ENCODE measurements at places on chromosomes 3 and 15.

GRCh38 chr15:66285533-66286280 lies 7.7 kb upstream of the DIS3L start:
- no peak for DNase-seq

GRCh38 chr3:9704347-9705322 lies 1.0 kb downstream of the CPNE9 start:
- no peak for DNase-seq

DNA sequence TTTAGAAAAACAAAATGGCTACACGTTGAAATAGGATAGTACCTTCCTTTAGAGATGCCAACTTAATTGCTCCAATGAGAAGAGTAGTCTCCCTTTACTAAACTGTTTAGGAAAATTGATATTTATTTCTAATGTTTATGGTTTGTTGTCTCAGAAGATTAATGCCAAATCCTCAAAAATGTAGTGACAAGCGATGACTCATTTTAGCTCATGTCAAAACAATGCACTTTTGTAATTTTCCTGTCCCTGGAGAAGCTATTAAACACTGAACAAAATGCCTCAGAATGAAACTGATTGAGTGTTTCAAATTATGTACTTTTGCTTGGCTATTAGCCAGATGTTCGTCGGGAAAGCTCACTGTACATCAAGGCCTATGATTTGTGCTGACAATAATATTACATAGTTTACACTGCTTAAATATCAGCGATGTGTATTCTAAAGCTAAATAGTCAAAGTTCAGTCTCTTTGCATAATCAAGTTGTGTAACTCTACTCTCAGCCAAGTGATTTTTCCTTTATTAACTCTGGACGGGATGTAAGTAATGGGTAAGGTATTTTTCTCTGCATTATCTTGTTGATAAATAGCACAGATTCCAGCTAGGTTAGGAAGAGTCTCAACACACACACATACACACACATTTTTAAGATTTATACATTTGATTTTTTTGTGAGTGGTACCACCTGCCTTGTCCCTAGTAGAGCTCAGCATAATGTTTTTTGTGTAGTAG lies 83.7 kb downstream of the CMSS1 start:
- DNase-seq: no peak

GRCh38 chr15:43144512-43144911 lies 11.1 kb downstream of the TMEM62 start:
- no peak for DNase-seq

GRCh38 chr15:24146251-24146650 lies 459.1 kb upstream of the NDN start:
- no peak for DNase-seq

DNA sequence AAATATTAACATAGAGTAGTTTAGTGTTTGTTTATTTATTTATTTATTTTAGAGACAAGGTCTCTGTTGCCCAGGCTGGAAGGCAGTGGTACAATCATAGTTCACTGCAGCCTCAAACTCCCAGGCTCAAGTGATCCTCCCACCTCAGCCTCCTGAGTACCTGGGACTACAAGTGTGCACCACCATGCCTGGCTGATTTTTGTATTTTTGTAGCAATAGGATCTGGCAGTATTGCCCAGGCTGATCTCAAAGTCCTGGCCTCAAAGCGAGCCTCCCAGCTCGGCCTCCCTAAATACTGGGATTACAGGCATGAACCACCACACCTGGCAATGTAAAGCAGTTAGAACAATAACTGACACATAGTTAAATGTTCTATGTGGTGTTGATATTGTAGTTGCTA lies 4.4 kb upstream of the ZNF148 start:
- no peak for DNase-seq

GRCh38 chr3:113212150-113212843 lies 940 bp downstream of the BOC start:
- DNase-seq: no peak

- no peak for DNase-seq
Measured at GRCh38 chr15:96066126-96066525, 264.4 kb upstream of the NR2F2 start.

- DNase-seq: no peak
Measured at GRCh38 chr3:156727519-156728205, 53.3 kb downstream of the TIPARP start.

GRCh38 chr15:30008156-30008555 lies 74.6 kb upstream of the GOLGA8J start:
- DNase-seq: no peak

DNA sequence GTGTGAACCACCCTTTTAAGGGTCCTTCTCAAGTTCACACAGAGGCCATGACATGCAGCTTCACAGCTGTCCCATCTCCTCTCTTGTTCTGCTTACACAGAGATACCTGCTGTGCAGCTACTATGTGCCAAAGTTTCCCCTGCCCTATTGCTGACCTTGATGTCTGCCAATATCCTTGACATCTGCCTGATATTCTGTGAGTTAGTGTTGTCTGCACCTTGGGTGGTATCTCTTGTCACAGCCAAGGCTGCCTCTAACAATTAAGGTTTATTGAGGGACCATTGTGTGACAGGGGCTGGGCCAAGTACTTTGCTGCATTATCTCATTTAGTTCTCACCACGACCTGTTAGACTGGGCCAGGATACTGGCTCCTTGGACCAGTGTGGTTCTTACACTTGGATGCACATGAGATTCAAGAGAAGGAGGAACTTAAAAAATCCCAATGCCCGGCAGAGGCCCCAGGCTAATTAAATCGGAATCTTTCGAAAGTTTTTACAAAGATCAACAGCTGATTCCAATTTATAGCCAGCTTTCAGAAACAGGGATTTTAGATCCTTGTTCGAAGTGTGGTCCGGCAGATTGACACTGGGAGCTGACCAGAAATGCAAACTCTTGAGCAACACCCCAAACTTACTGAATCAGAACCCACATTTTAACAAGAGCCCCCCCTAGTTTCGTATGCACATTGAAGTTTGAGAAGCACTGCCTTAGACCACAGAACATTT lies 178.6 kb downstream of the SATB1 start:
- no peak for DNase-seq

DNA sequence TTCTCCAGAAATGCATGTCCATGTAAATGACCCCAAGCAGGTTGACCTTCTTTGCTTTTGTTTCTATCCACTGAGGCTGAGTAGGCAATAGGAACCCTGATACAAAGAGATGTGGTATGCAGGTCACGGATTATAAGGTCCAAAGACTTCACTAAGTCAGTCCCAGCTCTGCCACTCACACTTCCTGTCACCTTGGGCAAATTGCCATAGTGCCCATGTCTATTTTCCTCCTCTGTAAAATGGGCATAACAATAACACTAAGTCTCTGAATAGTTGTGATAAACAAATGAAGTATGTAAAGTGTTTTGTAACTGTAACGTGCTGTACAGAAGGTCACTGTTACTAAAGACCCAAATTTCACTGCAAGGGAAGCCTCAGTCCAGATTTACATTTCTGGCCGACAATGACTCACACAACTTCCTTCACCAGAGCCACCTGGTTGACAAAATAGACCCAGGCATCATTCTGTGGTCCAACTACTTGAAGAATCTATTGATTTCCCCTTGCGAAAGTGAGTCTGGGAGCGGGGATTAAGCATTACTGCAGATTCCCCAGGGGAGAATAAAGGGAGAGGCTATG lies 175.4 kb upstream of the LPP start:
- no peak for DNase-seq

- no peak for DNase-seq
Measured at GRCh38 chr15:77710637-77711036, 77.9 kb upstream of the LINGO1 start.

DNA sequence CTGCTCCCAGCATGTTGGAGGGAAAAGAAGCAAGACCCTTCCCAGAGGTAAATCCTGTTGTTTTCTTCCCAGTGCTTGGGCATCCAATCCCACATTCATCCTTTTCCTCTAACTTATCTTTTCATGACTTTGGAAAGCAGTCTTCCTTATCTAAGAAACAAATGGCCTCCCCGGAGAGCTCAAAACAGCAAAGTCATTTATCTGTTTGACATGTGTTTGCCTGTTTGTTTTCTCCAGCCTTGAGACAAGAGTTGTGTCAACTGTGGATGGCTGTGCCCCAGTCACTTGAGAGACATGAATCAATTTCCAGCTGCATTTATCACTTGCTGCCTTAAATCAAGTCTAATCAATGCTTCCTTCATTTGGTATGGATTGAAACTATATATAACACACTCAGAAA lies 103.9 kb downstream of the SHQ1 start:
- DNase-seq: no peak

DNA sequence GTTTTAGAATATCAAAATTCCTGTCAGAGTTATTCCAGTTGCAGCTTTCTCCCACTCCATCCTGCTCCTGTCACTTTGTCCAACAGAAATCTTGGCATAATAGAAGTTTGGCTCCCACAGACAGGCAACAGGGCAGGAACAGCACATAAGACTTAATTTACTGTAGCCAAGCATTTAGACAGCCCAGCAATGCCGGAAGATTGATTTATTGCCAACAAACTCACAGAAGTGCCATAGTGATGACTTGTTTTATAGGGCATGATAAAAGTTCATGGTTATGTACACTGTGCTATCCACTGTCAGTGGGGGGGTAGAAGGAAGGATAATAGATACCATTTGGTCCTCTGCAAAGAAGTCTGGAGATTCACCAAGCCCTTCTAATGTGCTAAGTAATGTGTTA lies 98.3 kb upstream of the CBLB start:
- no peak for DNase-seq

DNA sequence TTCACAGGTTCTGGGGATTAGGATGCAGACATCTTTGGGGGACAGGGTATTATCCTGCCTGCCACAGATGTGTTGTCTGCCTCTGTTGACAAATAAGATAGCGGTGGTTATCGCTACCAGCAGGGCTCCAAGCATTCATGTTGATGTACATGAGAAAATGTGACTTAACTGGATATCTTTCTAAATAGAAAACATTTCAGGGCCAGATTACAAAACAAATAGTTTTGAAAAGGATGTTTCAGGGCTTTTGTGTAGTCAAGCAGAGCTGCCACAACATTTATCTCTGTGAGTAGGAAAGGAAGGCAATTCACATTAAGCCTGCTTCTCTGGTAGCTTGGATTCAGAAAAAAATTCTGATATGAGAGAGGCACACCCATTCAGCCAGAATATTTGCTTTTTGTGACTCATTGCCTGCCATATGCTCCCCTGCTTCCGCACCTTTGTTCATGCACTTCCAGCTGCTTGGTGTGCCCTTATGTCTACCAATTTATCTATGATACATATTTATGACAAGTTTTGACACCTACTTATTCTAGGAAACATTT lies 22.8 kb downstream of the PLS1 start:
- DNase-seq: no peak

- DNase-seq: no peak
Measured at GRCh38 chr15:49343546-49343945, 79.5 kb upstream of the FGF7 start.

- peak; percentile 31 for DNase-seq
Measured at GRCh38 chr3:33047842-33048834, 48.8 kb downstream of the GLB1 start.

DNA sequence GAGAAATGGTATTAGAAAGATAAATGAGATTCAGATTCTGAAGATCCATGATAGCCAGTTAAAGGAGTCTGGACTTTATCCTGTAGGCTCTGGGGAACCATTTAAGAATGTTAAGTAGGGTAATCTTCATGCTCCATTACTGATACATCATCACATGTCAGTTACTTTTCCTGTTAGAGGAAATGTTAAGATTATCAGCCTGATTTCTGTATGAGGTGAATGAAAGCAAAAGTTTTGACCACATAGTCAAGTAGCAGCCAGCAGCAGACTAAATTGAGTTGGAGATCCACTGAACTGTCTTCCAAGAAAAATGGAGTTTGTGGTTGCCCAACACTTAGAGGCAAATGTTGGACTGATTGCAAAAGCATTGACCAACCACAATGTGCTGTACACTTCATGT lies 4.7 kb upstream of the COPB2 start:
- no peak for DNase-seq

- no peak for DNase-seq
Measured at GRCh38 chr3:29329986-29330890, 49.4 kb downstream of the RBMS3 start.

GRCh38 chr3:69342074-69342473 lies 43.8 kb downstream of the FRMD4B start:
- DNase-seq: no peak

DNA sequence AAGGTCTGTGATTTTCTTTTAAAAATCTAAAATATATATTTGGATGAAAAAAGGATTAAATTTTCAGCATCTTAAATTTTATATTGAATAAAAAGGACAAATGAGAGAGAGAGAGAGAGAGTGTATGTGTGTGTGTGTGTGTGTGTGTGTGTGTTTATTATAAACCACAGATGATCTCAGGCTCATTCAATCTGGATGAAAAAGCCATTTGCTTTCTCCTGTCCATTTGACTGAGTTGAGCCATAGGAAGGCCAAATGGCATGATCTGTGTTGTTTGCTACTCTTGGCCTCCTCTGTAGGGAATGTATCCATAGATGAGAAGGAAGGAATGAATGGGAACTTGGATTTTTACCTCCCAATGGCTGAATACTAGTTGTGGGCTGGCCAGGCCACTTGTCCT lies 92.5 kb upstream of the MEX3B start:
- no peak for DNase-seq

DNA sequence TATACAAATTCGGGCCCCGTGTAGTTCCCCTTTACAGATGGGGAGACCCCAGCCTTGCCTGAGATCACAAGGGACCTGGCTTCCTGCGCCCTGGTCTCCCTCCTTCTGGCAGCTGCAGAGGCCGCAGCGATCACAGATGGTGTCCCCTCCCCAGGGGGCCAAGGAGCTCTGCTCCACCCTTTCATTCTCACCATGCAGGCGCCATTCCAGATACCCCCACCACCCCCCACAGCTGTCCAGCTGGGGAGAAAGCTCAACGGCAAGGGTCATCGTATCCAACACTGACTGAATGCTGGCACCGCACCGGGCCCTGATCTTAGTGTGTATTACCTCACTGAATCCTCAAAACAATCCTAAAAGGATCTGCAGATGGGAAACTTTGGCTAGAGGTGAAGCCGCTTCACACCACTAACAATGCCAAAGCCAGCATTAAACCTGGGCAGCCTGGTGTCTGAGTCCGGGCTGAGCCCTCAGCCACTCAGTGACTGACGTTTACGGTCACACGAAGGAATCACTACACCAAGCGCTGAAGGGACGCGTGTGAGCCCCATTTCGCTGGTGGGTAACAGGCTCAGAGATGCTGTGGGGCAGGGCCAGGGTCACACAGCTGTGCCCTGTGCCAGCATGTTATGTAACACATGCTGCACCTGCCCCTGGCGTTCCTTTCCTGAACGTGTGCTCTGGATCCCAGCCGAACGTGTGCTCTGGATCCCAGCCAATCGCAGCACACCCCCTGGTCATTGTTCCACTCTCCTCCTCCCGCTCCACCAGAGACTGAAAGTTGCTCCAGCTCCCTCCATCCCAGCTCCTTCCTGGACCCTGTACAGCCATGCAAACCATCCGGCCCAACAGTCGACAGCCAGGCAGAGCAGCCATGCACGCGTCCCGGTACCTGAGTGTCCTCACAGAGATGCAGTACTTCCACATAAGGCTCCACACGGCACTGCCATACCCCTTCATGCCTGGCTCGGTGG lies 51.8 kb downstream of the IQSEC1 start:
- no peak for DNase-seq

GRCh38 chr3:76527773-76528172 lies 512.1 kb upstream of the ROBO2 start:
- DNase-seq: no peak
